ENCODE measurements at places on chromosomes 2 and 18. TPM values are rescaled to one million over a fixed set of nuclear protein-coding genes. Genes with fewer than 3 reads are reported as not detected.

Gene ZEB2
- total RNA-seq, result 27.8 TPM

Gene CREG2
- total RNA-seq, result not detected

Gene RIT2
- not detected for total RNA-seq

Gene DUSP19
- 1.0 TPM for total RNA-seq

Gene HSPE1
- total RNA-seq, result 343 TPM

Gene REG3G
- not detected for total RNA-seq

Gene TSHZ1
- 13.5 TPM for total RNA-seq

Gene CMPK2
- total RNA-seq, result 7.4 TPM

Gene SPC25
- total RNA-seq, result 17.9 TPM

Gene CLEC4F
- total RNA-seq, result 0.10 TPM

Gene PSMA8
- 0.44 TPM for total RNA-seq

Gene BMP10
- not detected for total RNA-seq

Gene EPHA4
- total RNA-seq, result 0.23 TPM

Gene UGT1A5
- not detected for total RNA-seq

Gene EFR3B
- total RNA-seq, result 0.22 TPM

Gene HNMT
- total RNA-seq, result not detected

Gene BOD1L2
- total RNA-seq, result not detected

Gene DLX2
- total RNA-seq, result 0.20 TPM

Gene CDH19
- total RNA-seq, result not detected

Gene BOK
- not detected for total RNA-seq

Gene PLEK
- 3.2 TPM for total RNA-seq

Gene FBLN7
- total RNA-seq, result 29.6 TPM

Gene CCDC141
- total RNA-seq, result 0.78 TPM

Gene PLCD4
- 0.62 TPM for total RNA-seq

Gene UGT1A9
- not detected for total RNA-seq

Gene CLK1
- total RNA-seq, result 91.7 TPM

Gene PRKAG3
- total RNA-seq, result not detected

Measured in activated T-helper 1 cell treated with anti-CD3 and anti-CD28 coated beads, Interleukin-12 subunit alpha, Interleukin-12 subunit beta, Interleukin-2, Interleukin-4 antibody, amounts not matched to agents 30 ng/mL and 10 ng/mL and 1 ng/mL, durations not matched to agents 14 hours and 24 hours and 36 hours (primary cell).